Thymus (tissue), 14 donors: ENCODE measurements at places on chromosomes 2 and 18.

DNA sequence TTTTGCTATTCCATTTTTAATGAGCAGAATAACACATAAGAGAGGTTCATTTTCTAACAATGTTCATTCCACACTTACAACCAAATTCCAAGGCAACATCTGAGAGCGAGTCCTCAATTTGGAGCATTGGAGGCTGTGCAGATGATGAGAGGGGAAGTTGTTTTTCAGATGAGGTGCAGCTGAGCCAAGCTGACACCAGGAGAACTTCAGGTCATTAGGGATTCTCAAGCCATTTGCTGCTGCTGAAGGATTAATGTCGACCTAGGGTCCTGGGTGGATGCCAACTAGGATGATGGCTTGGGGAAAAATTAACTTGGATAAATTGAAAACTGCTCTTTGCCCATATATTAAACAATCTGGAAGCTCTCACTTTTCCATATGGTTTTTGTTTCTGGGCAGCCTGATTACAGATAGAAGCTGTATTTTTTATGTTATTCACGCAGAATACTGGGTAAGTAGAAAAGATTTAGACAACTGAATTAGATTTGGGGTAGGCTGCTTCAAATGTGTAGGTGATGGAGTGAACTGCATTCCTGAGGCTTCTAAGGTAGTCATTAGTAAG is 206.4 kb upstream of the SLC39A10 start:
- DNase-seq: no peak

GRCh38 chr2:29455200-29455860 is 340.1 kb downstream of the CLIP4 start:
- no peak for DNase-seq

DNA sequence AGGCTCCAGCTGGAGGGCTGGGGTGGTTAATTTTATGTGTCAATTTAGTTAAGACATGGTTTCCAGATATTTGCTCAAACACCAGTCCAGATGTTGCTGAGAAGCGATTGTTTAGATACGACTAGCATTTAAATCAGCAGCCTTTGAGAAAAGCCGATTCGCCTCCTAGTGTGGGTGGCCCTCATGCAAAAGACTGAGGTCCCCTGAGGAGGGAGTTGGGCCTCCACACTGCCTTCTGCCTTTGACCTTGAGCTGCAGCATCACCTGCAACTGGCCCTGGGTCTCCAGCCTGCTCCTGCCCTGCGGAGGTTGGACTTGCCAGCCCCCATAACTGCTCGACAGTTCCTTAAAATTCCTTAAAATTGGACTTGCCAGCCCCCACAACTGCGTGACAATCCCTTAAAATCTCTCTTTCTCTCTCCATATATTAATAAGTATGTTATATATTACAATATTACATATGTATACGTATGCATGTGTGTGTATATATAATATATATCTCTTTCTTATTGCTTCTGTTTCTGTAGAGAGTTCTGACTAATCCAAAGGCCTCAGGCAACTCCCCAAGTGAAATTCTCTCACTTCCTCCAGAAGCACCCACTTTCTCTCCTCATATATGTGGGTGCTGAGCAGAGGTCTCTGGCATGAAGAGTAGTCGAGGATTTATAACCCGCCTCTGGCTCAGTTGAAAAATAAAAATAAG is 14.4 kb downstream of the FBLN7 start:
- DNase-seq: no peak

DNA sequence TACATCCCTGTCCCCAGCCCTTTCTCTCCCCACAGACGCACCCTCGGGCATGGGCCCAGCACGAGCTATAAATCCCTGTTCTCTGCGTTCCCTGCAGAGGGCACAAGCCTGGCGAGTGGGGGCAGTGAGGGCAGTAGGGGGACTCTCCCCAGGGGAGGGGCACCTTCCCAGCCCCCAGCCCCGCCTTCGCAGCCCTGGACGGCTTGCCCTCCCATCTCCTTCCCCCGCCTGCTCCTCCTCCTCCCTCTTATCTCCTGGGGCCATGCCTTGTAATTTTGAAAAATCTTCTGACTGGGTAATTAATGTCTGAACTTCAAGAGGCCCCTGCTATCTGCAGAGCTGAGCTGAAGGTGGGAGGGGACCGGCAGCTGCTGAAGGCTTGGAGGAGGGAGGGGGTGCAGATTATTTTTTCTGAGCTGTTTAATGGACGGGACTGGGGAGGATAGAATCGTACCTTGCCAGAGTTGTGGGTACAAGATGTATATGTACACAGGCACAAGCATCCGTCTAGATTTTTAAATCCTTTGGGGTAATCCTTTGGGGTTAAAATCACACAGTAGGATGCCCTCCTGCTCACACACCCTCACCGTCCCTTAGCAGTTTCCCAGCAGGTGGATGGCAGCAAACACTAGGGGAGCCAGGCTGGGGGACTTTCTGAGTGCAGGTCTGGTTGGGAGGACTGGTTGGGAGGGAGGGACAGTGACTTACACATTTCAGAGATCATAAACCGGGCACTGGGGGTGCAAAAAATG is 121.9 kb downstream of the SMAD7 start:
- no peak for DNase-seq

DNA sequence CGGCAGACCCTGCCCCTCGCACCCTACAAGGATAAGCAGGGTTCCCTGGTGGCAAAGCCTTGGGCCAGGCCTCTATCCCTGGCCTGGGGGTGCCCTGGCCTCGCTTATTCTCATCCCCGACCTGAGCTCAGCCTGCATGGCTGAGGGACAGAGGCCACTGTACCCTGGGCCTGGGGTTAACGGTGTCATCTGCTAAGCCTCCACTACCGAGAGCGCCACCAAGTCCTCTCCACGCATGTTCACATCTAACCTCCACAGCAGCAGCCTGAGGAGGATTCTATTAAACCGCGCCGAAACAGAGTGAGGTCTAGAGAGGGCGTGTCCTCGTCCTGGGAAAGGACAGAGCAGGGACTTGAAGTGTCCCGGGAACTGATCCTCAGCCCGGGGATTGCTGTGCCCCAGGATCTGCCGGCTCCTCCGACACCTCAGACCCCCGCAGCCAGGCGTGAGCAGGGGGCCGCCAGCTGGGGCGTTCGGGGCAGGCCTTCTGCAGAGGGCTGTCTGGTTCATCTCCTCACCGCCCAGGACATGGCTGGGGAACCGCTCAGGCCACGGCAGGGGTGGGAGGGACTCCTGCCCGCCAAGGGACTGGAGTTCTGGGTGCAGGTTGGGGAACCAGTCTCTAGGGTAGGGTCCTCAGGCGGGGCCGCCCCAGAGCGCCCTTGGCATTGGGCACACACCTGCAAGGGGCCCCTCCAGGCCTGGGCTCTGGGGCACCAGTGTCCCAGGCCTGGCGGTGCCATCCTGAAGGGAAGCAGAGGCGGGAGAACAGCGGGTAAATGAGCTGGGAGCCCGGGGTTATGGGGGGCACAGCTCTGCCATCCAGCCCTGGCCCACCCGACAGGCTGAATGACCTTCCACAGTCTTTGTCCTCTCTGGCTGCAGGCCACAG is 68.0 kb upstream of the SMAD7 start:
- no peak for DNase-seq

DNA sequence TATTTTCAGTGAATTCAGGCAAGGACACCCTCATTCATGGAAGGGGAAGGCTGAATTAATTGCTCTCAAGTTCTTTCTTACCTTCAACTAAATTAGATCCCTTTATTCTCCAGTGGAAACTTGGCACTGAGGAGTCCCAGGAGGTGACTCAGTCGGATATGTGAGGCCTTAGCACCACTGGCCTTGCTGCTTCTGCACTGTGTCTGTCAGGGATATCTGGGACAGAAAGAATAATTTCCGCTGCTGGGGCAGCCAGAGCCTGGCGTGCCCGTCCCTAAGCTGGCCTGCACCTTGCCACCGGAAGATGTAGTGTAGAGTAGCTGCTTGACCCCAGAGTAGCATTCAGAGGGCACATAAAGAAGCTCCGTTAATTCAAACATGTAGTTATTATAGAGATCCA is 53.4 kb downstream of the LIMS1 start:
- DNase-seq: no peak
